ENCODE measurements at places on chromosomes 4 and X.
A peak's percentile ranks its signal among the peaks of the same experiment; 100 is the strongest.

- peak; percentile 81 for DNase-seq
Observed at GRCh38 chr4:70559211-70559830, 32.7 kb upstream of the AMBN start.

GRCh38 chrX:77174680-77175519, 272.3 kb upstream of the FGF16 start:
- DNase-seq: no peak

DNA sequence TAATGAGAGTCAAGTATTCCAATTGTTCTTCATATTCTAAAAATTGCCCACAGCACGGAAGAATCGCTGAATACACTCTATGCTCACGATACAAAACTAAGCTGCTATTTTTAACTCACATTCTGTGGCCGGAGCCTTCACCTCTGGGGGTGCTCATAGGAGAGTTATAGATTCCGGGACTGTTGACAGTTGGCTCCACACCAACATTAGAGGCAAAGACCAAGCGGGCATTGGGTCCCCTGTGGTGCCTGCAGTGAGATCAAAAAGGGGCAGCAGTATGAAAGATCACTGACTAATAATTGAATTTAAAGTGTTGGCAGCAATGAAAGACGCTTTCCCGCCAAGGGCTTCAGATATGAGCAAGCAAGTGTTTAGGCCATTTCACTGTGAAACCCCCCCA, 146.0 kb downstream of the TMEM144 start:
- DNase-seq: no peak

DNA sequence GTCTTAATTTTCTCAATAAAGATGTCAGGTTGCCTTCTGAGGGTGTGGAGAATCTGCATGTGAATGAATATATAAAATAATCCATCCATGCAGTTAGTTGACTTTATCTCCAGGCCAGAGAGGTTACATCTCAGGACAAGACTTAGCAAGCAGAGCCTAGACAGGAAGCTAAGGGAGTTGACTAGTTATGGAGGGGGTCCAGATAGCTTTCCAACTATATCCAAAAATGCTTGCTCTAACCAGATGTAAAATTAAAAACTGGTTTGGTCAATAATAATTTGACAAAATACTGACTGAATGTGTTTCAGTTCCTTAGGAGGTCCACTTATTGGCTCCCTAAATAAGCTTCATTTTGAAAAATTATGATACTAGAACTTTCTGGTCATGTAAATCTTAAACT, 101.4 kb downstream of the PAPSS1 start:
- no peak for DNase-seq

DNA sequence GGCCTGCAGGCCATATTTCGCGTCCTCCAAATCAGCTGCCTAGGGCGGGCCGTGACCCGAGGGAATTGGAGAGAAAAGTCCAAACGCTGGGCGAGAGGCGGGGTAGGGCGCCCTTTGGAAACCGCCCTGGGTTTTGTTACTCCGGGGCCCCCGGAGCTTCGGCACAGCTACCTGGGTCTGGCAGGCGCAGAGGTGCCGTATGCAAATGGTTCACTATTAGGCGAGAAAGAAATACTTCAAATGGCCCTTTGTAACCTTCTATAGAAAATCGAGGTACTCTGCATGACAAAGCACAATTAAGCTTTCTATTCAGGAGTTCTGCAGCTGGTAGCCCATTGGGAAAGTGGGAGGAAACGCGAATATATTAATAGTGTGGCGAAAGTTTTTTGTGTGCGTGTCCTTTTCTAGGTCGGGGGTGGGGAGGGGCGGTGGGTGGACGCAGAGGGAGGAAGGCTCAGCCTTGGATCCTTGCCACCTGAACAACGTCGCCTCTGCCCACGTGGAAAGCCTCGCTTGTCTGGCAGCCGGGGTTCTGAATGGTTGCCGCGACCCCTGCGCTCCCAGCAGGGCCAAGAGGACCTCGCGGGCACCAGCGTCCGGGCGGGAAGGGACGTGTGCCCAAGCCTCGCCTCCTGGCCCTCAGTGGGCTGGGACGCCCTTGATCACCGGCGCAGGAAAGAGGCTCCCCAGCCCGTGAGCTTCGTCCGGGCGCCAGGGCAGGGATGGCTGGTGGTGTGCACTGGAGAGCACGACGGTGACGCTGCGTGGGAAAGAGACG, 9.5 kb downstream of the GSX2 start:
- DNase-seq: no peak

DNA sequence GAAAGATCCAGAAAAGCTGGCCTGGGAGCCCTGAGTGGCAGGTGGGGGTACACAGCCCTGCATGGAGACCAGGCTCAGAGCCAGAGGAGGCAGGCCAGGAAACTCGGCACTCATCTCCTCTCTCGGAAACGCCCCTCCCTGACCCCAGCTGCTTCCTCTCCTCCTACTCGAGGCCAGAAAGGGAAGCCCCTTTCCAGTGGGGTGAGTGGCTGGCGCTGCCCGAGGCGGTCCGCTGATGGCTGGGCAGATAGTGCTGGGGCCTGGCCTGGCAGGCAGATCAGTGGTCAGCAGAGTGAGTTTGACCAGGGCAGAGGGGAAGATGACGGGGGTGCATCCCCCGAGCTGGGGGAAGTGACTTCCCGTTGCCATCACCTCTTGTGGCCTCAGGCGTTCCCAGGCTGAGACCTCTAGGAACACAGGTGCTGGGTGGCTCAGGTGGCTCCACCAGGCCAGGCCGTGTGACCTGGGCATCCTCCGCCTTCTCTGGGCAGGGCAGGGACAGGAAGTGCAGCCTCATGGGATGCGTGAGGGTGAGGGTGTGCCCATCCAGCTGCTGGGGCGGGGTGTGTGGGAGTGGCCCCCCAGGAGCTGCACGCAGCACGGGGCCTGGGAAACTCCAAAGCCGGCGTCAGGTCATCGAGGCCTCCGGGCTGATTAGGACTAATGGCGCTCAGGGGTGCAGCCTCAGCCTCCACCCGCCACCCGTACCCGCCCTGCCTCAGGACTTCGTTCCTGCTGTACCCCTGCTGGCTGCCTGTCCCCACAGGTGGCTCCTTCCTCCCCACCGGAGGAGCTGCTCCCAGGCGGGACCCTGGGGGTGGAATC, 5.7 kb downstream of the SH3BP2 start:
- DNase-seq: no peak

GRCh38 chr4:5165420-5166369, 114.4 kb downstream of the STK32B start:
- peak; percentile 71 for DNase-seq

- DNase-seq: no peak
Observed at GRCh38 chr4:7705062-7705461, 234.6 kb downstream of the AFAP1 start.

GRCh38 chr4:83093060-83093640, 21.4 kb downstream of the PLAC8 start:
- no peak for DNase-seq
